ENCODE measurements at places on chromosomes 2 and 18. TPM values are rescaled to one million over a fixed set of nuclear protein-coding genes. Genes with fewer than 3 reads are reported as not detected.

Gene KRTCAP3
- not detected for total RNA-seq

Gene TLX2
- not detected for total RNA-seq

Gene SCN3A
- total RNA-seq, result not detected

Gene COPS9
- 176 TPM for total RNA-seq

Gene ALPI
- total RNA-seq, result not detected

Gene PRSS56
- not detected for total RNA-seq

Gene PAIP2B
- total RNA-seq, result 0.52 TPM

Gene UCN
- 1.0 TPM for total RNA-seq

Gene GAREM2
- 1.9 TPM for total RNA-seq

Gene WDR54
- total RNA-seq, result 88.8 TPM

Gene SPR
- total RNA-seq, result 12.8 TPM

Gene ANKRD23
- 1.7 TPM for total RNA-seq

Gene RAB31
- total RNA-seq, result 18.9 TPM

Gene ACSL3
- total RNA-seq, result 180 TPM

Gene GPR45
- total RNA-seq, result not detected

Gene MEIS1
- total RNA-seq, result 117 TPM

Gene AKAIN1
- total RNA-seq, result not detected

Gene HMSD
- 0.78 TPM for total RNA-seq

Gene SIX3
- not detected for total RNA-seq

Gene TTC32
- total RNA-seq, result 7.4 TPM

Gene SERPINB2
- 1.4 TPM for total RNA-seq

Gene C2orf42
- 9.3 TPM for total RNA-seq

Gene GNAL
- total RNA-seq, result 1.8 TPM

Gene RFTN2
- 4.5 TPM for total RNA-seq

Gene DSG1
- total RNA-seq, result not detected

Gene ERBB4
- not detected for total RNA-seq

Gene LPIN2
- 27.2 TPM for total RNA-seq

Gene ABCB11
- not detected for total RNA-seq

Gene WNT10A
- total RNA-seq, result 0.08 TPM

Gene SLC4A5
- 0.48 TPM for total RNA-seq

Gene SLC11A1
- total RNA-seq, result 0.13 TPM

Gene RAB6C
- total RNA-seq, result not detected
